ENCODE measurements at places on chromosomes 1 and 21. TPM values are rescaled to one million over a fixed set of nuclear protein-coding genes. Genes with fewer than 3 reads are reported as not detected.

Gene TEX38
- total RNA-seq = not detected

- DNase-seq = no peak
Measured at GRCh38 chr1:221994939-221995338, 253.1 kb upstream of the DUSP10 start.

- DNase-seq = no peak
Measured at GRCh38 chr21:25506887-25507286, 100.4 kb downstream of the MRPL39 start.

DNA sequence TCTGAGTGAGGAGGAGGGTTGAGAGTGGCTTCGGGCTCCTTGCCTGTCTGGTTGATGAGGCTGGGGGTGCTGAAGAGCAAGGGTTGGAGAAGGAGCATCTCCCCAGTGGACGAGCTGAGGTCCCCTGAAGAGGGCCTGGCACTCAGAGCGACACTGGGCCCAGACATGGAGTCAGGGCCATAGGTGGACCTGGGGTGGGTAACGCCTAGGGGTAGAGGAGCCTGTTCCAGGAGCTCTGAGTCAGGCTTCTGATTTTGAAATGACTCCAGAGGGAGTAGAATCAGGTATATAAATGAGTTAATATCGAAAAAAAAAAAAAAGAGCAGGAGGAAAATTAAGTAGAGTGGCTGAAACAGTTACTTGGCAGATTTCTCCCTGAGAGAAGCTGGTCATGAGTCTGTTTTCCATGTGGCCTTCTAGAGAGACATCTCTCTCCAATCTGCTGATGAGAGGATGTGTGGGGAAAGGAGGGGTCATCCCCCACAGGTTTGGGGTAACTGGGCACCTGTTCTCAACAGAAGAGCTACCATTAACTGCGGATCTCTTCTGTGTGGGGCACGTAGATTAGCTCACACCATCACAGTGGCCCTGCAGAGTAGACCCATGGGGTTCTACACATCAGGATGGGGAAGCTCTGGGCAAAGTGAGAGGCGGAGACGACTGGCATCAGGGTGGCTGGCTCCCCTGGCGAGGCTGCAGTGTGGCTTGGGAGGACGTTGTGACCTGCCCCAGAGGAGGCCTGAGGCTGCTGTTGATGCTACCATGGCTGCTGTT lies 115.5 kb downstream of the DHRS3 start:
- DNase-seq = no peak

Gene INKA2
- 28.5 TPM for total RNA-seq

DNA sequence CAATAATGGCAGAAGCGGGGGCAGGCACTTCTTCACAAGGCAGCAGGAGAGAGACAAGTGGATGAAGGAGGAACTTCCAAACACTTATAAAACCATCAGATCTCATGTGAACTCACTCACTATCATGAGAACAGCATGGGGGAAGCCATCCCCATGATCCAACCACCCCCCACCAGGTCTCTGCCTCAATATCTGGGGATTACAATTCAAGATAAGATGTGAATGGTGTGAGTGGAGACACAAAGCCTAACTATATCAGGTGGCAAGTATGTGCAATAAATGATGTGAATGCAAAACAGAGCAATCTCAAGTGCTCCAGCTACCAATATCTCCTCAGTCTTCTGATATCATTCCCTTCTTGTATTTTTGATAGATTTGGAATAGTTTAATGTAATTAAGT lies 12.4 kb downstream of the CFHR2 start:
- no peak for DNase-seq

Gene RNF186
- total RNA-seq = not detected

- no peak for DNase-seq
Measured at GRCh38 chr1:59856725-59857338, 42.1 kb downstream of the HOOK1 start.

Gene PIAS3
- total RNA-seq = 15.7 TPM

Gene TFF3
- 3.4 TPM for total RNA-seq

DNA sequence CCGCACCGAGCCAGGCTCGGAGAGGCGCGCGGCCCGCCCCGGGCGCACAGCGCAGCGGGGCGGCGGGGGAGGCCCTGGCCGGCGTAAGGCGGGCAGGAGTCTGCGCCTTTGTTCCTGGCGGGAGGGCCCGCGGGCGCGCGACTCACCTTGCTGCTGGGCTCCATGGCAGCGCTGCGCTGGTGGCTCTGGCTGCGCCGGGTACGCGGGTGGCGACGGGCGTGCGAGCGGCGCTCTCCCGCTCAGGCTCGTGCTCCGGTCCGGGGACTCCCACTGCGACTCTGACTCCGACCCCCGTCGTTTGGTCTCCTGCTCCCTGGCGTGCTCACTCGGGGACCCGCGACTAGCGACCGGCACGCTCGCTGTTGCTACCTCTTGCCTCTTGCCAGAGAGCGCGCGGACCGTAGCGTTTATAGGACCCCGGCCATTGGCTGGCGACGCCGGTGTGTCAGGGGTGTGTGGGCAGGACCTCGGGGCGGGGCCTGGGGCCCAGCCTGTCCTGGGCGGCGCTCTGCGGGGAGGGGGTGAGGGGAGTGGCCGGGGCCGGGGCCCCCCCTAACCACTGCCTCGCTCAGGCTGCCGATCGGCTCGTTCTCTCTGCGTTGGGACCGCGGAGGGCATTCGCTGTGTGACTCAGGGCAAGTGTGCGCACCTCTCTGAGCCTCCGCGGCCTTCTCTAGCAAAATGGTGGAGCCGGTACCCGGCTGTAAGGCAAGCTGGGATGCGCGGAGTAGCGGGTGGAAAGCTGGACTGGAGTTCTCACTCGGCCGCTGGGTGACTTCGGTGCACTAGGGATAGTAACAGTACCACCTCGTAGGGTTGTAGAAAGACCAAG lies at the start of gene SLC2A1:
SLC2A1 (minus strand) TSS at position 381 of the 832 bp plus-strand sequence; CDS start at position 164, 217 bp downstream.
- DNase-seq = peak; percentile 94

- no peak for DNase-seq
Measured at GRCh38 chr1:16074217-16074616, 766 bp upstream of the FAM131C start.

- no peak for DNase-seq
Measured at GRCh38 chr1:227399152-227399730, 80.9 kb upstream of the CDC42BPA start.

- no peak for DNase-seq
Measured at GRCh38 chr1:109191377-109191776, 22.3 kb upstream of the SARS1 start.

DNA sequence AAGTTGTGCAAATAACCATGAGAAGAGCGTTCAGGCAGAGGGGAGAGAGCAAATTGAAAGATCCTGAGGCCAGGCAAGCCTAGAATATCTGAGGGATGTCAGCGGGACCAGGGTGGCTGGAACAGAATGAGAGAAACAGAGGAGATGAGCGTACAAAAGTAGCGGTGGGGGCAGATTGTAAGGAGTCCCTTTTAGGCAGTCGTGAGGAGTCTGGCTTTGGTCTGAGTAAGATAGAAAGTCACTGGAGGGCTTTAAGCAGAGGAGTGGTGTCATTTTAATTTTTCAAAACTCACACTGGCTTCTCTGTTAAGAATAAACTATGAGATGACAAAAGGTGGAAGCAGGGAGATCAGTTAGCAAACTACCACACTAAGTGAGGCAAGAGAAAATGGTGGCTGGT lies 24.2 kb downstream of the ATP5PF start:
- DNase-seq = no peak

DNA sequence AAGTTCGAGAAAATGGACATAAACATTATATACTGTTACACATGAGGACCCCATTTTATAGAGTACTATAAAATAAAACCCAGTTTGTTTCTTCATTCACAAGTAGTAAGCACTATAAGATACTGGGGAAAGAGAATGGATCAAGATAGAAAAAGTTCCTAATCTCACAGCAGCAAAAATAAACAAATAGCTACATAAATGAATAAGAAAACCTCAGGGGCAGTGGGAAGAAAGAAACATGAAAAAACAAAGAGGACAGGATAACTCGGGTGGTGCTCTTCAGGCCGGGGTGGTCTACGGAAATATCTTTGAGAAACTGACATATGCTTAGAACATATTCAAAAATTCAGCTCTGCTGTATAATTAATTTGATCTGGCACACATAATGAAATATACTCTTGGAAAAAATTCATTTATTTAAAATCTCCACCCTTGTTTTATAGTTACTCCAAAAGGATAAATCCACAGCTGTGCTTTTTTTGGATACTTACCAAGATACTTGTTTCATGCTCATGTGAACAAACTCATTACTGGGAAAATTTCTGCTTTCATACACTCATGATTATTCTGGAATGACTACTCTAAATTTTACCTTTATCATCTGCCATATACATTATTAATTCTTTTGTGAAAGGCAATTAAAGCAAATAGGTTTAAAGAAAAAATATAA lies 20.0 kb downstream of the CEP170 start:
- no peak for DNase-seq

DNA sequence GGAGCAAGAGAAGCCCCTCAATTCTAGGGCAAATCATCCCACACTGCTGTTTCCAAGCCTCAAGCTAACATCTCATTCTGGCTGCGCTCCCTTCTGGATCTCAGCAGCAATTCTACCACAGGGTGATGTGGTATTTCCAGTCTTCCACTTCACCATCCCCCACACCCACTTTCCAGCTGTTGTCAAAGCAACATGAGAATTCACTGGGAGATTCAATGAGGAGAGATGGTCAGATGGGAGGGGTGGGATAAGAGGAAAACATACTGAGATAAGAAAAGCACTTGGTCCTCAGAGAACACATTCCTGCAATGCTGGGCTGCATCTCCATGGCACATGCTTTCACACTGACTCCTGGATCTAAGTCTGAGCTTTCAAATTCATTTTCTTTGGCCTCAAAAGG lies 47.3 kb upstream of the LRRC52 start:
- DNase-seq = no peak
